ENCODE measurements at places on chromosomes 6 and 20. TPM values are rescaled to one million over a fixed set of nuclear protein-coding genes. Genes with fewer than 3 reads are reported as not detected.
A peak's percentile ranks its signal among the peaks of the same experiment; 100 is the strongest.

DLGAP4 gene
- total RNA-seq, result 36.4 TPM

SSTR4 gene
- total RNA-seq, result not detected

DCDC2 gene
- 0.09 TPM for total RNA-seq

DNA sequence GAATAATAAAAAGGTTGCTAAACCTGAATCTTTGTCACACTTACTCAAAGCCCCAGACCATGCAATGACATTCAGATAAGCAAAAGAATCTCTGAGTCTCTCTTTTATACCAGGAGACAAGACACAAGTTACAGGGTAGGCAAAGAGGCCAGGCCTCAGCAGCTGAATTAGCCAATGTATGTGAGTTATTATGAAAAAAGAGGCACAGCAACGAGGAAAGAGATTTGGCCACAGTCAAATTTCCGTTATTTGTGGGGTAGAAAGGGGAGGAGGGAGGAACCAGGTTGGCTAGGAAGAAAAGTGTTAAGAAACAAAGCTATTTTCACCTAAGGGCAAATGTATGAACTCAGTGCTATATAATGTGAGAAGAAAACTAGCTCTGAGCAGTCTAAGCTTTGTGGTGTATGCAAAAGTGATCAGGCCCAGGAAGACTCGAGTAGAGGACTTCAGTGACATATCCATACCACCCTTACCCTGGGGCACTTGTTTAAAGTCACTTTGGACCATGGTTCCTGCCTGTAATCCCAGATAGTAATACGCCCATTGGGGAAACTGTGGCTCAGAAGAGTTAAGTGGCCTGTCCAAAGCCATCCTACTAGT, 19.1 kb downstream of the IPCEF1 start:
- no peak for DNase-seq
- no peaks in the 10 kb centered on the region for H3K27me3 ChIP-seq
- no peaks in the 10 kb centered on the region for H3K4me1 ChIP-seq
- no peaks in the 10 kb centered on the region for H3K36me3 ChIP-seq
- H3K27ac ChIP-seq, result no peak overlapping the region
- H3K4me3 ChIP-seq, result no peak overlapping the region

- no peak overlapping the region for H3K4me3 ChIP-seq
- H3K27me3 ChIP-seq, result no peaks in the 10 kb centered on the region
- no peak for DNase-seq
- no peak overlapping the region for H3K27ac ChIP-seq
- no peaks in the 10 kb centered on the region for H3K4me1 ChIP-seq
- peaks cover 33% of the 10 kb centered on the region for H3K36me3 ChIP-seq
Measured at GRCh38 chr6:83867527-83868161, 8.2 kb downstream of the CYB5R4 start.

GRCh38 chr6:130683761-130684517, 143.3 kb upstream of the SMLR1 start:
- H3K36me3 ChIP-seq, result no peaks in the 10 kb centered on the region
- no peaks in the 10 kb centered on the region for H3K4me1 ChIP-seq
- no peak for DNase-seq
- H3K4me3 ChIP-seq, result no peak overlapping the region
- H3K27me3 ChIP-seq, result no peaks in the 10 kb centered on the region

PSMG4 gene
- total RNA-seq, result 18.8 TPM

RAB44 gene
- total RNA-seq, result not detected

GRCh38 chr6:1736346-1737105, 126.8 kb downstream of the FOXC1 start:
- no peak overlapping the region for H3K4me3 ChIP-seq
- no peak for DNase-seq
- no peaks in the 10 kb centered on the region for H3K4me1 ChIP-seq
- H3K27ac ChIP-seq, result no peak overlapping the region
- no peaks in the 10 kb centered on the region for H3K36me3 ChIP-seq
- no peaks in the 10 kb centered on the region for H3K27me3 ChIP-seq

GRCh38 chr6:13262302-13263230, 65.8 kb downstream of the TBC1D7 start:
- H3K27me3 ChIP-seq, result peaks cover 4% of the 10 kb centered on the region
- DNase-seq, result no peak
- no peak overlapping the region for H3K27ac ChIP-seq
- H3K36me3 ChIP-seq, result no peaks in the 10 kb centered on the region

GRCh38 chr20:709423-709822, 33.8 kb upstream of the SCRT2 start:
- no peak for DNase-seq
- H3K4me3 ChIP-seq, result no peak overlapping the region
- peaks cover 31% of the 10 kb centered on the region for H3K27me3 ChIP-seq
- no peaks in the 10 kb centered on the region for H3K4me1 ChIP-seq
- H3K36me3 ChIP-seq, result no peaks in the 10 kb centered on the region

- peaks cover 77% of the 10 kb centered on the region for H3K27me3 ChIP-seq
- no peaks in the 10 kb centered on the region for H3K36me3 ChIP-seq
- DNase-seq, result no peak
- peak overlapping the region; percentile 35 for H3K4me3 ChIP-seq
Measured at GRCh38 chr6:75204217-75204958, 1.5 kb downstream of the COL12A1 start.

GRCh38 chr6:111076024-111076695, 11.1 kb upstream of the SLC16A10 start:
- peaks cover 4% of the 10 kb centered on the region for H3K27me3 ChIP-seq
- H3K36me3 ChIP-seq, result no peaks in the 10 kb centered on the region
- no peaks in the 10 kb centered on the region for H3K4me1 ChIP-seq
- H3K4me3 ChIP-seq, result no peak overlapping the region
- H3K27ac ChIP-seq, result no peak overlapping the region
- no peak for DNase-seq

DNA sequence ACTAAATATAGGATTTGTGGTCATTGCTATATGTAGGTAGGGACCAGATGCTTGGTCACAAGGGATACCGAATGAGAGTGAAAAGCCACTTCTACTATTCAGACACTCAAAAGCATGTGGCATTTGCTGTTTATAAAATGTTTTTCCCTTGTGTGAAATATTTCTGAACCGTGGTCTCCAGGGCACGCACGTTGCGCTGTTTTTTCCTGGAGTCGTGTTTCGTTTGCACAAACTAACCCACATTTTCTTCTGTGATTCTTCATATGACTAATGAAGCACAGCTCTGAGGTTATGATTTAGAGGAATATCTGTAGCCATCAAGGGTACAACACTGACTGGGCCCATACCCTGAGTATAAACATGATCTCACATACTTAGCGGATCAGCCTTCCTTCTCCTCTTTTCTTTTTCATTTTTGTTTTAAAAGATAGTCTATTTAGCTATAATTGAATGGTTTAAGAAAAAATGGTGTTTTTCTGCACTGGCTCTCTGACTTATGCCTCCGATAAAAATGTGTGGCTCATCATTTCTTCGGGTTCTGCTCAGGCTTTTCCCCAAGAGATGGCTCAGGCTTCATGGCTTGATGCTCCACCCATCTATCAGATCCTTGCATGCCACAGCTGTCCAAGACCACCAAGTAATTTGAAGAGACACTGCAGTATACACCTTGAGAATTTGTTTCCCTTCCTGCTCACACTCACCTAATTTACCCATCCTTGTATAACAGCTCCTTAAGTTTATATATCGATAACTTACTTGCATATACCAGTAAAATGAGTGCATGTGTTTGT, 59.9 kb upstream of the HBS1L start:
- H3K4me3 ChIP-seq, result no peak overlapping the region
- H3K4me1 ChIP-seq, result peaks cover 27% of the 10 kb centered on the region
- peak overlapping the region; percentile 21 for H3K27ac ChIP-seq
- H3K27me3 ChIP-seq, result no peaks in the 10 kb centered on the region

DNA sequence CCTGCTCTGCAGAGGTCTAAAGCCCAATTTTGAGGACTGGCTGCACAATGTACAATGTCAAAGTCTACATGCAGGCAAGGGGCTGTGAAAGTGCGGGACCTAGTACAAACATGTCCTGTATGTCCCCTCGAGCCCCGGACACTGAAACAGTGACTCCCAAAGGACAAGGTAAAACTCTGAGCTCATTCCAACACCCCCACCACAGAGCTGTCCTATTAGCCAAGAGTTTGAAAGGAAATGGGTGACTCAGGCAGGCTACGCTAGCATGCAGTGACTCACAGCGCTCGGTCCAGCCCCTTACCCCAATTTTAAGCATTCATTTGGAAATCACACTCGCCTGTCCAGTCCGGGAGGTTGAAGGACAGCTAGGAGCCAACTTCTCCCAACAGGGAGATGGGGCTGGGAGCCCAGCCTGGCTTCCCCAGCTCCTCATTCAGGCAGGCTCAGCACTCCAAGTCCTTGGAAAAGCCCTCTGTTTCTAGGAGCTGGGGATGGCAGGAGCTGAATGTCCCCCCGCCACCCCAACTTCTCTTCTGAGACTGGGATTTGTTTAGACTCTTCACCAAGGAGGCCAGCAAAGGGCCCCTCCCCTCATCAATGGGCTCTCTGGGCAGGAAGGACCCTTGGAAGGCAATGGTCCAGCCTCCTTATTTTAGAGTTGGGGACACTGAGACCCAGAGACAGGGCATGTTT, 3.9 kb downstream of the SDC4 start:
- DNase-seq, result no peak
- H3K36me3 ChIP-seq, result no peaks in the 10 kb centered on the region
- H3K27ac ChIP-seq, result no peak overlapping the region
- H3K4me3 ChIP-seq, result no peak overlapping the region

- H3K4me1 ChIP-seq, result no peaks in the 10 kb centered on the region
- no peak overlapping the region for H3K4me3 ChIP-seq
- H3K27ac ChIP-seq, result no peak overlapping the region
- H3K36me3 ChIP-seq, result no peaks in the 10 kb centered on the region
Measured at GRCh38 chr6:56793938-56794337, 151.2 kb upstream of the DST start.

RARS2 gene
- total RNA-seq, result 28.4 TPM

DNA sequence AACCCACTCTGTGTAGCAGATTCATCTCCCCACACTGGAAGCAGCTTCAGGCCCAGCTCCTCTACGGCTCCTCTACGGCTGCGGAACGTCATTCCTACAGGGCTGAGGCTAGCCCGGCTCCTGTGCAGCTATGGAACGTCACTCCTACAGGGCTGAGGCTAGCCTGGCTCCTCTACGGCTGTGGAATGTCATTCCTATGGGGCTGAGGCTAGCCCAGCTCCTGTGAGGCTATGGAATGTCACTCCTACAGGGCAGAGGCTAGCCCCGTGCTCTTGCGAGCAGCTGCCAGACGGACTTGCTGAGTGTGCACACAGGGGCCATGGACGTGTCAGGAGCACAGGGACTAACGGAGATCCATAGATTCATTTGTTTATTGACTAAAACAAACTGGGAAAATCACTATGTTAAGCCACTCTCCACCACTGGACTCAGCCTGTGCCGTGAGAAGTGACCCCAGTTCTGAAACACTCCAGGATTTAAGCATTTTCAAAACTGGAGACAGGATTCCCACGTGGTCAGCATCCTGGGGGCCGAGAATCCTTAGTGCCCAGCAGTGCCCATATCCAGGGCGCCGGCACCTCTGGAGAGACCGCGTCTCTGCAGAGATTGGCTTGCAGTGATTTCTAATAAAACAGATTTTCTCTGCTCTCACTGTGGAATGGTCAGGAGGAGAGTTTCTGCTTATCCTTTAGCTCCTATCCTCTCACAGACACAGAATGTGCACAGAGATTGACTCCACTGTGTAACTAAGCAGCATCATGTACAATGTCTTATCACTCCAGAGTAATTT, 5.0 kb downstream of the KCNQ2 start:
- H3K27ac ChIP-seq, result no peak overlapping the region
- DNase-seq, result no peak
- H3K36me3 ChIP-seq, result no peaks in the 10 kb centered on the region
- peaks cover 14% of the 10 kb centered on the region for H3K4me1 ChIP-seq
- peaks cover 87% of the 10 kb centered on the region for H3K27me3 ChIP-seq

GRCh38 chr6:156131221-156131903, 645.8 kb upstream of the ARID1B start:
- no peak overlapping the region for H3K27ac ChIP-seq
- H3K4me1 ChIP-seq, result no peaks in the 10 kb centered on the region
- no peak for DNase-seq
- no peaks in the 10 kb centered on the region for H3K36me3 ChIP-seq
- H3K4me3 ChIP-seq, result no peak overlapping the region
- H3K27me3 ChIP-seq, result no peaks in the 10 kb centered on the region

ANKRD66 gene
- total RNA-seq, result not detected

BPIFB4 gene
- total RNA-seq, result not detected

DNA sequence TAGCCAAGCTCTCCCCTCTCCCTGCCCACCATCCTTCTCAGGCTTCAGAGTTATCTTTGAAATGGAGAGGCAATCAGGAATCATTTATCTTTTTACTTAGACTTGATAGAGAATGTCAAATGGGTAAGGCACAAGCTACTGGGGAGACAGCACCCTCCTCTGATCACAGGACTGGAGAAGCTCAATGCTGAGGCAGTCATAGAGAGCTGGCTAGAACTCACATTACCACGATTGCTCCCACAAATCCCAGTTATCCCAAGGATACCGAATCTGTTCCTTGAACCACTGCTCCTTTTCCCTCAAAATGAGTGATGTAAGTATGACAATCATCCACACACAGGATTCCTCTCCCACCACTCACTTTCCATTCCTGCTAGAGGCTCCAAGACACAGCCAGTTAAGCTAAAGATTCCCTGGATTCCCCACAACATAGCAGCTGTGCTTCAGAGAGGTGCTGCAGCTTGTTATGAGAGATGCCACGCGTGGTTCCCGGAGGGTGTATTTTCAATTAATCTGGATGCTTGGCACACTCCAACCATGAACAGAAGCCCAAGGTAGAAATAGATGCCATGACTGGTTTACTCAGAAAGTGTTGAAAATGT, 96.2 kb upstream of the VGLL2 start:
- DNase-seq, result no peak
- H3K27ac ChIP-seq, result no peak overlapping the region
- no peaks in the 10 kb centered on the region for H3K4me1 ChIP-seq
- H3K36me3 ChIP-seq, result no peaks in the 10 kb centered on the region

DNA sequence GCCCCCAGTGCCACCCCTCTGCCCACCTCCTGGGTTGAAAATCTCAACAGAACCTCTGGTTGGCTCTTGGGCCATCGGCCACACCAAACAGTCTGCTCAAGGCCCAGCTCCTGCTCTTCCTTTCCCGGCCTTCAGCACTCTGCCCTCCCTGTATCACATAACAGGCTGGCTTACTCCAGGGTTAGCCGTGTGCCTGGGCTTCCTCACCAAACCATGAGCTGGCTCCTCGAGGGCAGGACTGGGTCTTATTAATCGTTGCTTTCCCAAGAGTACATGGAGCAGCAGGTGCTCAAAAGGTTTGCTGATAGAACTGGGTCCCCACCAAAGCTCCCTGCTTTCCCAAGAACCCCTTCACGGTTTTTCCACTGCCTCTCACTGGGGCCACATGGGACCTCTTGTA, 12.7 kb upstream of the FAM83C start:
- no peak overlapping the region for H3K4me3 ChIP-seq
- H3K36me3 ChIP-seq, result peaks cover 9% of the 10 kb centered on the region
- no peak overlapping the region for H3K27ac ChIP-seq
- no peaks in the 10 kb centered on the region for H3K27me3 ChIP-seq
- no peak for DNase-seq

- H3K36me3 ChIP-seq, result no peaks in the 10 kb centered on the region
- no peak overlapping the region for H3K4me3 ChIP-seq
- no peak overlapping the region for H3K27ac ChIP-seq
- H3K4me1 ChIP-seq, result no peaks in the 10 kb centered on the region
- DNase-seq, result no peak
Measured at GRCh38 chr6:160714731-160715316, 12.8 kb downstream of the PLG start.

Measured in T-cell (primary cell).